ENCODE measurements at places on chromosomes 3 and 15.

DNA sequence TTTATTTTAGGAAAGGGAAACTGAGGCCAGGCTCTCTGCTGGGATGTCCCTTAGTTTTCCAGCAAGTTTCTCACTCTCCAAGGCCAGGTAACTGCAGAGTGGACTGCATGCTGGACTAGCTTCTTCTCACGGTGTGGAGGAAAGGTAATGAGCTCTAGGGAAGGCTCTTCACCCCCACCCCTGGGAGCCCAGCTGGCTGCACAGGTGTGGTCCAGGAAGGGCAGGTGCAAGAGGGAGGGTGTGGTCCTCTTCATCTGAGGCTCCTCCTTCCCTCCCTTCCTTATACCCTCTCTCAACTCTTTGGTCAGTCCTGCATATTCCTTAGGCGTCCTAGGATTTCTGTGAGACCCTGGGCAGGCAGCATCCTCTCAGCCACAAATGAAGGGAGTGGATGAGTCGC is 33.9 kb downstream of the RNU5B-1 start:
- DNase-seq, result no peak

DNA sequence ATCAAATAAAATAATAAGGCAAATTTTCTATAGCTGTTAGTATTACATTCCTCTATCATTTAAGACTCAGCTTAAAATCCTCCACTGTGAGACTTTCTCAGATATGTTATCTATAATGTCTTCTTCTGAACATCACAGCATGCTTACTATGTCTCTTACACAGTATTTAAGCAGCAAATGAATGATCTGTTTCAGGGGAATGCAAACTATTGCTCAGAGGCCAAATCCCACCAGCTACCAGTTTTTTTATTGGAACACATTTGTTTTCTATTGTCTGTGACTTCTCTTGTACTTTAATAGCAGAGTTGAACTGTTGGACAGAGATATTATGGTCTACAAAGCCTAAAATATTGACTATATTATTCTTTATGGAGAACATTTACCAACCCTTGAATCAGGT is 59.6 kb downstream of the C3orf38 start:
- no peak for DNase-seq

GRCh38 chr3:100525753-100526612 is 33.6 kb downstream of the TMEM45A start:
- DNase-seq, result peak; percentile 17

DNA sequence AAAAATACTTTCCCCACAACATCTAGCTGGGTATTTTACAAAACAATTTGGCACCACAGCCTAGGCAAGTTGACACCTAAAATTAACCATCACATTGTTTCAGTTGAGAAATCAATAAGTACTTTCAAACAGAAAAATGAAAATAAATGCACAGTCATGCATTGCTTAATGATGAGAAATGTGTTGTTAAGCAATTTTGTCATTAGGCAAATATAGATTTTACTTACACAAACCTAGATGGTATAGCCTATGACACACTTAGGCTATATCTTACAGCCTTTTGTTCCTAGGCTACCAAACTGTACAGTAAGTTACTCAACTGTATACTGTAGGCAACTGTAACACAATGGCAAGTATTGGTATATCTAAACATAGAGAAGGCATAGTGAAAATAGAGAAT is 608.6 kb upstream of the BCHE start:
- no peak for DNase-seq

DNA sequence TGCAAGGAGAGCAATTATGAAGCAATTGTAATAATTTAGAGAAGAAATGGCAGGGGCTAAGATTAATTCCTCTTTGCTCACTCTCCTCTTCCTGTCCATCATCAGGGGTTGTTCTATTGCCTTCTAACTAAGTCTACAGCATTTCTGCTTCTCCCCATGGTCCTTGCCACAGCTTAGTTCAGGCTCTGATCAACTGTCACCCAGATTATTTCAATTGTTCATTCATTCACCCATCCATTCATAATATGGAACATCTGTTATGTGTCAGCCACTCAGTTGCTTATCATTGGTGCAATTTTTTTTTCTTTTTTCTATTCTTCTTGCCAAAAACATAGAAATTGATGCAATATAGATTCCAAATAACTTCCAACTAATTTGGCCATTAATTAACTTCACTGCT is 93.2 kb downstream of the CD47 start:
- DNase-seq, result no peak

DNA sequence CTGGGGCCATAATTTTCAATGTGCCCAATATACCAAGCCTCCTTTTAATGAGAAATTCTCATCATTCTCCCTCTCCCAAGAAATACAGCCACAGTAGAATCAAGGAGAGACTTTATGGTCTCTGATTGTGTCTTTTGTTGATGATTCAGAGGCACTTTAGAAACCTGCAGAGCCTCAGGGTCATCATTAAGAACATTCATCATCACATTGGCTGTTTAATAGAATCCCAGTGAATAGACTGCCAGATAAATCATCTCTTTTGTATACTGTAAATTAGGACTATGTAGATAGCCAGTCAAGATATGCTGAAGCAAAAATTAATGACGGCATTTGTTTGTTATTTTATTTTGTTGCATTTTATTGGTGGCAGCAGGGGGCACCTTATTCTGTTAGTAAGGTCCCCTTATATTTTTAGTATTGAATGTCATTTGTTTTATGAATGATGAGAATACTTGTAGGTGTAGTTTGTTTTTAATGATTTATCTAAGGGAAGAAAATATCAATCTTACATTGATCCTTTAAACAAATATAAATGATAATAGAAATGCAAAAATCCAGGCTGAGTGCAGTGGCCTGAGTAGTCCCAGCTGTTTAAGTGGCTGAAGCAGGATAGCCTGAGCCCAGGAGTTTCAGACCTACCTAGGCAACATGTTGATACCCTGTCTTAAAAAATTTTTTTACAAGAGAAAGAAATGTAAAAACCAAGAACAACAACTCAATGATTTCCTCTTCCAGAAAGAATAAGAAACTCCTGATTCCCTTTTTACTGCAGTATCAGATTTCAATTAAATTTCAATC is 138.8 kb downstream of the ZBBX start:
- no peak for DNase-seq

GRCh38 chr15:69081310-69082004 is 67.0 kb downstream of the NOX5 start:
- DNase-seq, result no peak

GRCh38 chr3:134659391-134660045 is 8.7 kb upstream of the KY start:
- DNase-seq, result no peak

- no peak for DNase-seq
Observed at GRCh38 chr3:74329096-74329495, 285.4 kb downstream of the CNTN3 start.

DNA sequence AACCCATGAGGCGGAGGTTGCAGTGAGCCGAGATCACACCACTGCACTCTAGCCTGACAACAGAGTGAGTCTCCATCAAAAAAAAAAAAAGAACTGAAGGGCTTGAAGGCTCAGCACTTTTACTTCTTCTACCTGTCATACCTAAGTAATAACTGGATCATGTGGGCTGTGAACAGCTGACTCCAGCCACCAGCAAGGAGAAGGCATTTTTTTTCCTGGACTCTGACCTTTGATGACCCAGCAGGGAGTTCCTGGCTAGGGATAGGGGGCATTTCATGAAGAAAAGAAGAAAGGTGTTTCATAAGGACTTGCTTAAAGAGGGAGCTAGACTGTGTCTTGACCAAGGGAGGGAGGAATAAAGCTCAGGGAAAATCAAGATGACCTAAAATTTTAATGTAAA is 266.0 kb downstream of the ZNF621 start:
- DNase-seq, result no peak

- no peak for DNase-seq
Observed at GRCh38 chr3:61420136-61420759, 141.1 kb upstream of the PTPRG start.

DNA sequence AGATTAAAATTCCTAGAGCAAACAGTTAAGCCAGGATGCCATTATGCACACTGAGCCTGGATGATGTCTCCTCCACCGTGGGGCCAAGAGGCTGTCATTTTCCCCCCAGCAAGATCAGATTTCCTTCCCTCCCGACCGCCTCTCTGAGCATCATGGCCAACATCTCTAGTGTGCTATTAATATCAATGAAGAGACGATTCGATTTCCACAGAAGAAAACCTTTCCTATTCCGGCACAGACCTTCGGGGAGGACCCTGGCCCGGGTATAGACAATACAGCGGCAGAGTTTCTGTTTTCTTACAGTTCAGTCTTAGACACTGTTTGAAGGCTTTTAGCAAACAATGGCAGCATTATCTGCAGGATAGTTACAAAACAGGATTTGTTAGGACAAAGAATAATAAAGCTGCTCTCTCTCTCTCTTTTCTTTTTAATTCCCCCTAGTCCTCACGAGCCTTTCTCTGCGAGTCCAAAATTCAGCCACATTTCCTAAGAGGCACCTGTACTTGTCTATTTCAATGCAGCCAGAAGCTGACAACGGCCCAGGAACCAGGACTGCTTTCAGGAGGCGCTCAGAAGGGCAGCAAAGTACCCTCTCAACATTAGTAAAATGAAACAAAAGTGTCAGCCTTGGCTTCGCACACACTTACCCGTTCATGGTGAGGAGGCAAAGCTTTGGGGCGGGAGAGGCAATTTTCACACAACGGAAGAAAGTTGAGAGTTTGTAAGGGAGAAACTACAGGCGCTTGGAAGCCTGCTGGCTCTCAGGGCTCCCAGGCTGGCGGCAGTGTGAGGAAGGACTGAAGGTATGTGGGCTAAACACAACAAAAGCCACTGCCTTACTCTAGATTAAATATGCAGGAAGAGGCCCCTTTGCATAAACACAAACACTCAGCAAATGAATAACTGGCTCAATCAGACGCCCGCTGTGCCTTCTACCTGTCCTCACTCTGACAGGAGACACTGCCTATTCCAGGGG is 278.0 kb downstream of the FOXP1 start:
- DNase-seq, result no peak

DNA sequence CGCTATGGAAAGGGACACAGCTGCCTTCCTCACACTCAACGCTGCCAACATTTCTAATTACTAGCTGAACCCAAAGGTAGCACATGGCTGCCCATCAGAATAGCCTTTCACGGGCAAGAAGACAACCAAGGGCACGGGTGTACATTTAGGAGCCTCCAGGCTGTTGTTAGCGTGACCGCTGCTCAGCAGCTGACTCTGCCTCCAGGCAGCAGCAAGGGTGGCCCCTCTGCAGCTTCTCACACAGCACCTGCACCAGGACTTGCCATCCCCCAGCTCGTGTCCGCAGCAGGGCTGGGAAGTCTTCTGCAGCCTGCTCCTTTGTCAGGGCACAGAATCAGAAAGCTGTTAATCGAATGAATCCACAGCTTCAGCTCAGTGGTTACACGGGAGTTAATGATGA is 146.8 kb downstream of the ADAMTS17 start:
- no peak for DNase-seq

DNA sequence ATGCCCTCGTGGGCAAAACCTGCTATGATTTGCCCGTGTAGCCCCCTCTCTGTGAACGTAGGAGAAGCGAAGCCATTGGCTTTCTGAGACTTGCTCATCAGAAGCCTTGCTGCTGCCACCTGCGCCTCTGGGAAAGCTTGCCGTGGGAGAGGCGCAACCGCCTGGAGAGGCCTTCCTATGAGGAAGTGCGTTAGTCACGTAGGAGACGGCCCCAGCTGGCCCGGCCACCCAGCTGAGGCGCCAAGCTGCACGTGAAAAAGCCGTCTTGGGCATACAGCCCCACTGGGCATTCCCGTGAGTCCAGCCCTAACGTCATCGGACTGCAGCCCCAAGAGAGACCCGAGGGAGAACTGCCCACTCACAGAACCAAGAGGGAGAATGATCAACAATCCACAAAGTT is 49.1 kb upstream of the TJP1 start:
- DNase-seq, result no peak

- DNase-seq, result no peak
Observed at GRCh38 chr15:101326462-101327146, 31.6 kb upstream of the SNRPA1 start.

- DNase-seq, result no peak
Observed at GRCh38 chr3:60636846-60637245, 614.4 kb downstream of the FHIT start.

DNA sequence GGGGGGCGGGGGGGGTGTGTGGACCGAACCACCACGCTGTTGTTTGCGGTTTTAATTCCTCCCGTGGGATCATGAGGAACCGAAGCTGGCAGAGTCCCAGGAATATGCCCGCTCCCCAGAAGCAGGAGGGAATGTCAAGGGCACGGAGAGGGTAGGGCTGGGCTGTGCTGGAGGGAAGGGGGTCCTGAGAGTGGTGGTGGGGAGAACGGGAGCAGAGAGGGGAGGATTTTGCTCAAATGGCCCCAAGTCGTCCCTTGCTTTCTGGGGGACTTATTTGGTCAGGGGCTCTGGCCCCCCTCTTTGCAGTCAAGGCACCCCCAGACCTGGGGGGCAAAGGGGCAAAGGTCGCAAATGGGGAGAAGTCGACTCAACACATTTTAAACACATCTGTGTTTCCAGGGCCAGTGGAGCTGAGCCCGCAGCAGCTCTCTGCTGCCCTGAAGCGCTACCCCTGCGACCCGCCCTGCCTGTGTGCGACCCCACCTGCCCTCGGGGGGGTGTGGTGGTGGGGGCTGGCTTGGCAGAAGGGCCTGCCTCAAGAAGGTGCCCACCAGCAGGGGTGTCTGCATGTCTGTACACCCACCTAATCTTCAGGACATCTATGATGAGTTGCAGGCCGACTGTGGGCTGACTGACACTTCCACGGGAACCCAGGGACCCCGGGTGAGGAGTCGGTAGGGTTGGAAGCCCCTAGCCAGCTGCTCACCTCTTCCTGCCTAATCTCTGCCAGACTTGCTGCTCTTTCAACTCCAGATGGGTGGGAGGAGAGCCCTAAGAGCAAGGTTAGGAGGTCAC is 602 bp upstream of the ATP2B2 start:
- no peak for DNase-seq

- DNase-seq, result peak; percentile 44
Observed at GRCh38 chr15:37099319-37100108, 835 bp downstream of the MEIS2 start.

GRCh38 chr3:153379516-153379915 is 217.5 kb downstream of the RAP2B start:
- no peak for DNase-seq

DNA sequence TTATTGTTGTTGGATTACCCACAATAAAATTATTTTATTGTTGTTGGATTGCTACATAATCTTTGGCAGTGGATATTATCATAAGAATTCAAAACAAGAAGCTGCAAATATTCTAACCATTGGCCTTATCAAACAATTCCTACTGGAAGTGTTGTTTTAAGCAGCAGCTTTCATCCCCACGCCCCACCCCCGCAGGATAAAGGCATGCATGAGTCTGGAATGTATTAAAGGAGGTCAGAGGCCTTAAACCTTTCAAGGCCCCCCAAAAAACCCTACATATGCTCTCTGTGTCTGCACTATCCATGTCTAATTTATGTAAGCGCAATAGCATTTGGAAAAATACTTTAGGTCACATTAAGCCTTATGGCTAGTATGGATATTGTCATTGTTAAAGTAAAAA is 23.1 kb downstream of the P3H2 start:
- DNase-seq, result no peak

- no peak for DNase-seq
Observed at GRCh38 chr15:34182942-34183341, 27.0 kb downstream of the KATNBL1 start.

GRCh38 chr15:36080759-36081158 is 498.7 kb upstream of the CDIN1 start:
- no peak for DNase-seq

- no peak for DNase-seq
Observed at GRCh38 chr3:106093616-106094015, 224.8 kb upstream of the CBLB start.
